ENCODE measurements at places on chromosomes 5 and 9.

- DNase-seq: peak; percentile 76
Observed at GRCh38 chr9:120755810-120756434, 37.3 kb downstream of the FBXW2 start.

DNA sequence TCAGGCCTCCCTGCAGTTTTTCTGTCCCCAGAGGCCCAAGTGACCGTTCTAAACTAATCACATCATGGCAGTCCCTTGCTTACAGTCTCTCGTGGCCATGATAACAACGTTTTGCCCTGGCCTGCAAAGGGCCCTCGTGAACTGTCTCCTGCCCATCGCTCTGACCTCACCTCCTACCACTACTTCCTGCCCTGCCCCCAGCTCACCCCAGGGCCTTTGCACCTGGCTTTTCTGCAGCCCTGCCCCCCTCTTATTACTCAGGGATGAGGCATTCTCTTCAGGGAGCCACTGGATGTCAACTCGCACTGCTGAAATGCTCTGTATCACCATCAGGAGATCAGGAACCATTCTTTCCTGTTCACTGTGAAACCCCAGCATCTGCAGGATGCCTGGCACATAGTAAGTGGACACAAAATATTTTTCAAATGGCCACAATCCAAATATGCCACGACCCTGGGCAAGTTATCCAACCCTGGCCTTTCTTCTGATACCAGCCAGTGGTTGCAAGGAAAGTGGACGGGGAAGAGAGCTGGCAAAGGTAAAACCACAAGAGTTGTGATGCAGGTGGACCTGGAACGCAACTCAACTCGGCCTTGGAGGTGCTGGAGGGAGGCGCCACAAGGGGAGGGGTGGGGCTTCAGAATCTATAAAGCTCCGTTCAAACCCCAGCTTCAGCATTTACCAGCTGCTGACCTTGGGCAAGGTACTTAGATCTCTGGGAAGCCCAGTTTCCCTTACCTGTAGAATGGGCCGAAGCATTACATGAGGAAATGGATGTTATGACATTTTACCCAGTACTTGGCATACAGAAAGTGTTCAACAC is 1.7 kb downstream of the SNCB start:
- no peak for DNase-seq

DNA sequence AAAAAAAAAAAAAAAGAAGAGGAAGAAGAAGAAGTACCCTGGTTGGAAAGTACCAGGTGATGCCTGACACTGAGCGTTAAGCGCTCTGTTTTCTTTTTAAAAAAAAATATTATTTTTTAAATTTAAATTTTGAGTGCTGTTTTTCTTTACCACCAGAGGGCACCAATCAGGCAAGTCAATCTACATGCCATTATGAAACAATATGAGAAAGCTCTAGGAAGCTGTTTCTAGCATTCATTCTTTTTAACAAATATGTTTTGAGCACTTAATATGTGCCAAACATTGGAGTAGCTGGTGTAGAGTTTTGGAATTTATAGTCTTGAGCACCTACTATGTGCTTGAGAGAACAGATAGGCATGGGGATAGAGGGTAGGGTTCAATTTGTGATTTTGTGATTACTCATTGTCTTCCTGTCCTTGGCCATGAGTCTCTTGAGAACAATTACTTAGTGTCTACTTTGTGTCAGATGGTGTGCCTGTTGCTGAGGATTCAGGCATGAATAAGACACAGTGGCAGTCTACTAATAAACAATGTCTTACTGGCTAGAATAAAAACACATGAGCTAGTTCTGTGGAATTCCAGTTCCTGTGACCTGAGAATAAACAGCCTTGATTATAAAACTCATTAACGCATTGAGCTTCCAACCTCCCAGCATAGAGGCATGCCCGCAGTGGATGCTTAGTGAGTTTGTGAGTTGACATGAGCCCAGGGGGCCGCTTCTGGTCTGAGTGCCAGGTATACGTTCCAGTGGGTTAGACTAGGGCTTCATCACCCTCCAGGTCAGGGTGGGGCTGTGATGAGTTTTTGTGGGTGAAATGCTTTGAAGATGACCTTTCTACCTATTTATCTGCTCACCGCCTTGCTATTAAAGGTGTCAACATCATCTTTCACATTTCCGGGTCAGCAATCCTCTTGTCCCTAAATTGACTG is 3.0 kb upstream of the UBE2R2 start:
- DNase-seq: peak; percentile 68

GRCh38 chr5:10626473-10627013 is 62.7 kb downstream of the ANKRD33B start:
- DNase-seq: no peak

DNA sequence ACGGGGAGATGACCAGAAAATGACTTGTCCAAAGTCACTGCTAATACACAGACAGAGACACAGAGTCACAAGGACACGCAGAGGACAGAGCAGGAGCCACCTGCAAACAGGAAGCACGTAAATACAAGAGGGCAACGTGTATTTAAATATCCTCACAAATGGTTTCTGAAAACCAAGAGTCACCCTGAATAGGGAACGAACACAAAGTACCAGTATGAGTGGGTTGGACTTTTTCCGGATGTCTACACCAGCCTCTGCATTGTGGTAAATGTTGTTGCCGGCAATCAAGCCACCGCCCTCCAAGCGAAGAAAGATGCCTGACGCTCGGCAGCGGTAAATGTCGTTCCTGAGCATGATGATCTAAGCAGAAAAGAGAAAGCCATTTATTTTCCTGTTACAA is 44.5 kb downstream of the FBXO10 start:
- DNase-seq: no peak

- no peak for DNase-seq
Observed at GRCh38 chr5:97454015-97454414, 271.0 kb upstream of the RIOK2 start.
